ENCODE measurements at places on chromosomes 13 and 19.

GRCh38 chr13:28329395-28330158 is 165.4 kb downstream of the FLT1 start:
- no peak for DNase-seq

DNA sequence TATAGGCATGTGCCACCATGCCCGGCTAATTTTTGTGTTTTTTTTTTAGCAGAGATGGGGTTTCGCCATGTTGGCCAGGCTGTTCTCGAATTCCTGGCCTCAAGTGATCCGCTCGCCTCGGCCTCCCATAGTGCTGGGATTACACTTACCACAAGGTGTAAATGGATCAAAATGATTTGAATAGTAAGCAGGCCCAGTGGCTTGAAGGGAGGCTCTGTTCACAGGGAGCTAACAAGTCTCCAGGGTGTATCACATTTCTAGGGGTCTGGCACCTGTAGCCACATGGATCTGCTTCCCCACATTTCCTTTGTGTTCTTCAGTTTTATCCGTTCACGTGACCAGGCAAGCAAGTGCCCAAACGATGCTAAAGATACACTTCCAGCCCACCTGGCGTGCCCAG is 13.5 kb upstream of the CNFN start:
- DNase-seq, result no peak

- no peak for DNase-seq
These were observed 2.9 kb downstream of the KLF2 start for GRCh38 chr19:16327501-16327900.

DNA sequence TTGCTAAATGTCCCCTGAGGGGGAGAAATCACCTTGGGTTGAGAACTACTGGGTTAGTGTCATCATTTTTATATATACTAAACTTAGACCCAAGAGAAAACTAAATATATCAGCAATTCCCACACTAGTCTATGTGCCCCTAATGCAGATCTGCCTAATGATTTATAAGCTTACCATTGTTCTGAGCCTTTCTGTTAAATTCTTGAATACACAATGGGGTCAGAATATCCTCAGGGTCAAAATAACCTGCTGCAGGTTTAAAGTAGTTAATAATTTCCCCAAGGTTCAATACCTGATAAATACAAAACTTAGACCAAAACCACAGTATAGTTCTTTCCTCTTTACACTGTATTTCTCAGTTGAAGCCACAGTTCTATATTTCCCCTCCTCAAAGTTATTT is 4.6 kb downstream of the VWA8 start:
- DNase-seq, result no peak

- DNase-seq, result no peak
These were observed 12.6 kb downstream of the ZSCAN18 start for GRCh38 chr19:58085348-58085875.

DNA sequence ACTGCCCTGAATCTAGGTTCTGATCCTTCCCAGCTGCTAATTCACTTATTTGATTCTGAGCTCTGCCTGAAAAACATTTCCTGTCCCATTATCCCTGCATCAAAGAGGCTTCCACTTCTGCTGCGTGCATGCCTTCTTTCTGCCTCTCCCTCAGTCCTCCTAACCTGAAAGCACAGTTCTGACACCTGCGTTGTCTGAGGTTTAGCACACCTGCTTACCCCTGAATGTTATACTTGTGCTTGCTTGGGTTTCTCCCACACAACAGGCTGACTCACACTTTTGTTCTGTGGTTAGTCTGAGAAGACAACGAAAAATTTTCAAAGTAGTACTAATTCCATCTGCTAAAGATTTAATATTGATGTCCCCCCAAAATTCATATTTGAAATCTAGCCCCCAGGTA is 3.1 kb upstream of the SOHLH2 start:
- no peak for DNase-seq

DNA sequence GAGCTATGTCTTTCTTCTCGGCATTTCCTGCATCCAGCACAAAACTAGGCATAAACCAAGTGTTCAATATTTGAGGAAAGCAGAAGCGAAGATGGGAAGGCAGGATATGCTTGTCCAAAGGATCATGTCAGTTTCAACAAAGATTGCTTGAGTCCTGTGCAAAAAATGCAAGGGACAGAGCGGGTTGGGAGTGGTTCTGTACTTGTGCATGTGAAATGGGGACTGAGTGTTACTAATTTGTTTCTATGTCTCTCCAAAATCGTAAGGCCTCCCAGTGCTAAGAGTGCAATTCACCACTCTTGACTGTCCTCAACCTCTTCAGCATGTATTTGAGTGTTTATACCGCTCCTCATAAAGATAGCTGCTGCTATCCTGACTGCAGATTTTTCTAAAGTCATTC is 166.2 kb downstream of the DLEU7 start:
- no peak for DNase-seq

DNA sequence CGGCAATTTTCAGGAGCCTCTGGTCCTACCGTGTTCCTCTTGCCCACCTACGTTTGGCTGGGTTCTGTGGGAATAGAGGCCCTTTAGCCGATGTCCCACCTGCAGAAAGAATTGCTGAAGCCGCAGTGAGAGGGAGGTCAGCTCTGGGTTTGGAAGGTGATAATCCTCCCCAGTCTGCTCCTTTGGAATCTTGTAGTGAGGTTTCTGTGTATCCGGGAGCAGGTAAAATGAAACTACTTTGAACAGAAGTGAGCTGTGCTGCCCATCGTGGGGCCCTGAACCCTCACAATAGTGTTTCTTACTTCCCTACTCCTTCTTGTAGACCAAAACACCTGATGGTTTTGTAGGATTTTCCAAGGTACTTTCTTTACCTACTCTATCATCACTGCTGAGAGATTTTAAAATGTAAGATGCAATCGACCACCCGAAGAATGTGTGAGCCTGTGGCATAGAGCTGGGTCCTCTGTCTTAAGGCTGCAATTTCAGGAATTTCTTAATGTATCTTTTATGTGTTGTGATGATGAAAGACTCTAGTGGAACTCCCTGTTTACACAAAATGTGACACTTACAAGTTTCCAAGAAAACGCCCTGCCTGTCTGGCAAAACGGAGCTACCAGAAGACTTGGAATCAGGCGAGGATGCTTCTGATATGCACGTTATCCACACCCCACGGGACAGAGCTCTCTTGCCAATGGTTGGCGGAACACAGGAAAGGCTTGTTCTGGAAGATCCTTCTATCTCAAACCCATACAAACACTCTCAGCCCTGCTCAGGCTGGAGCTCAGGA is 76.1 kb downstream of the RGCC start:
- no peak for DNase-seq

- no peak for DNase-seq
These were observed 16.7 kb upstream of the COLGALT1 start for GRCh38 chr19:17538684-17539237.

- no peak for DNase-seq
These were observed 698.7 kb upstream of the ARGLU1 start for GRCh38 chr13:107266657-107267056.

DNA sequence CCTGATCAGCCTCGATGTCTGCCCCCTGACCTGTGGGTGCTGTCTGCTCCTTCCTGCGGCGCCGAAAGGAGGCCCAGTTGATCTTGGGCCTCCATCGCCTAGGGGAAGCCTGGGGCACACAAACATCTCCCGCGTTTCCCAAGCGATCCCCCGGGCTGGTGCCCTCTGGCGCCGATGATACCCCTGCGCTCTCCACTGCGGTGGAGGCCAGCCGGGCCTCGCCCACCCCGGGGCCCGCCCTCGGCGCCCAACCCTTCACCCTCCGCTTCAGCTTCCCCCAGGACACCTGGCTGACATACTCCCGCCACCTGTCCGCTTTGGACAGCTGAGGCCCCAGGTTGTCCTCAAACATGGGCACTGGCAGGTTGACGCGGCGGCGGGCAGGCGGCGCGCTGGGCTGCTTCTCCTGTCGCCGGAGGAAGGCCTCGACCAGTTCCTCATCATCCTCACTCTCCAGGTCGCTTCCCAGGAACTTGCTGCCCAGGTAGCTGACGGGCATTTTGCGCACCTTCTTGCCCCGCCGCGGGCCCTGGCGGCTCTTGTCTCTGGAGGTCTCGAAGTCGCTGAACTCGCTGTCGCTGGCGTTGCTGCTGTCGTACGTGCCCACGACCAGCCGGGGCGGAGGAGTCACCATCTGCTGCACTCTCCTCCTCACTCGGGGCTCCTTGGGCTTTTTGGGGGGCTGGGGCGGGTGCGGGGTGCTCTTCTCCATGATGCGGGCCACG is 1.3 kb downstream of the CCDC8 start:
- DNase-seq, result no peak

DNA sequence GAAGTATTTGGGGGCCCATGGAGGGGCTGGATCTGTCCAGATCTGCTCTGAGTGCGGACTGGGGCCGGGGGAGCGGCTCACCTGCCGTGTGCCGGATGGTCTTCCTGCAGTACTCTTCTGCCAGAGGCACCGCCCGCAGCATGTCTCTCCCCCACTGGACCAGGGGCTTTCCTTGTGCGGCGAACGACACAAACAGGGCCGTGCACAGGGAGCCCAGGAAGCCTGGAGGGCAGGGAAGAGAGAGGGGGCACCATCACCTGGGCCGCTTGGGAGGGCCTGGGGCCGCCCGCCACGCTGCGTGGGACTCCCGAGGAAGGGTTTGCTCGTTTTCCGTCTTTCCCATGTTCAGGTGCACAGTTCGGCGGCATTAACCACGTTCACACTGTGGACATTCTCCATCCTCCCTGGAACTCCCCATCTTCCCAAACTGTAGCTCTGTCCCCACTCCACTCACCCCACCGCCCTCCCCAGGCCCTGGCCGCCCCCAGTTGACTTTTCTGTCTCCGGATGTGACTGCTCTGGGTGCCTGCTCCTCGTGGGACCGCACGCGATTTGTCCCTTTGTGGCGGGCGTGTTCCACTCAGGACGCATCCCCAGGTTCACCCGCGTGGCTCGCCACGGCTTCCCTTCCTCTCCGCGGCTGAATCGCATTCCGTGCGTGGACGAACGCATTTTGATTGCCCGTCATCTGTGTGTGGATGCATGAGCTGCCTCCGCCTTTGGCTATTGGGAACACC is 24.2 kb downstream of the ADPRHL1 start:
- DNase-seq, result no peak

DNA sequence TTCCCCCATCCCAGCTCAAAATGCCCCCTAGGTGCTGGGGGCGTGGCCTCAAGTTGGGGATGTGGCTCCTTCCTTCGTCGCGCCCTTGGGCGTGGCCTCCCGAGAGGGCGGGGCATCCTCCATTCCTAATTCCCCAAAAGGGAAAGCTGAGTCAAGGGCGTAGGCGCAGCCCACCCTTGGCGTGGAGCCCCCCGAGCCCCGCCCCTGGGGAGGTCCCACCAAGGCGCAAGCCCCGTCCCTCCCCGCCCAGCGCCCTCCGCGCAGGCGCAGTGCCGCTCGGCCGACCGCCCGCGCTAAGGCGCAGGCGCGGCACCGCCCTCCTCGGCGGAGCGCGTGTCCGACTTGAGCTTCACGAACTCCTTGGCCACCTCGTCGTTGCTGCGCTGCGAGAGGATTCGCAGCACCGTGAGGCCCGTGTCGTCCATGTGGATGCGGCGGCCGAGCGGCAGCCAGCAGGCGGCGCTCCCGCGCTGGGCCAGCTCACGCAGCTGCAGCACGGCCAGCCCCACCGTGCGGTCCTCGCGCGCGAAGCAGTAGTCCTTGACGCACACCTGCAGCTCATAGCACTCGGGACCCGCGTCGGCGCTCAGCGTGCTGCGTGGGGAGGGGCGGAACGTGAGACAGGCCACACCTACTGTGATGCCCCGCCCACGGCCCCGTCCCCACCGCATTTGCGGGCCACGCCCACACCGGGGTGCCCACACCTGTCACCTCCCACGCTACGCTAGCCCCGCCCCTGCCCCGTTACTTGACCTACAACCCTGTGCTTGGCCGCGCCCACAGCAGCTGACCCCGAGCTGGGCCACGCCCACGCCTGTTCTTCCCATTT is 50.5 kb downstream of the COLGALT1 start:
- peak; percentile 33 for DNase-seq

DNA sequence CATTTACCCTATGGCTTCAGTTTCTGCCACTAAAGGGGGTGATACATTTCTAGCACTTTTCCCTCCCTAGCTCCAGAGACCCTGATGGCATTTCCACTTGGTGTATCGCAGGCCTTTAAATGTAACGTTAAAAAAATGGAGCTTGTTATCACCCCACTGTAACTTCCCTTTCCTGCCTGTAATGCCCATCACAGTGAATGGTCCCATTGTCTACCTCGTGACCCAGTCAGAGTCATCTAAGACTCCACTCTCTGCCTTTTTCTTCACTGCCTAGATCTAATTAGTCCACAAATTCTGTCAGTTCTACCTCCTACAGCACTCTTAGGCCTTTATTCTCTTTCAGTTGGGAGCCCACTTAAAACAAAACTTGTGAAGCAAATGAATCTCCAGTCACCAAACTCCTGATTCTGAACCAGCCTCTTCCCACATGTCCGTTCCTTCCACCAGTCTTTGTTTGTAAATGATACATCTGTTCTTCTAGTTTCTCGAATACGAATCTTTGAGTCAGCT is 64.8 kb downstream of the NHLRC3 start:
- no peak for DNase-seq

GRCh38 chr13:52600666-52601065 is 41.6 kb upstream of the HNRNPA1L2 start:
- no peak for DNase-seq

- DNase-seq, result no peak
These were observed 14.9 kb downstream of the STK11 start for GRCh38 chr19:1220477-1220930.

GRCh38 chr13:52845766-52846566 is 2.5 kb downstream of the PCDH8 start:
- no peak for DNase-seq

DNA sequence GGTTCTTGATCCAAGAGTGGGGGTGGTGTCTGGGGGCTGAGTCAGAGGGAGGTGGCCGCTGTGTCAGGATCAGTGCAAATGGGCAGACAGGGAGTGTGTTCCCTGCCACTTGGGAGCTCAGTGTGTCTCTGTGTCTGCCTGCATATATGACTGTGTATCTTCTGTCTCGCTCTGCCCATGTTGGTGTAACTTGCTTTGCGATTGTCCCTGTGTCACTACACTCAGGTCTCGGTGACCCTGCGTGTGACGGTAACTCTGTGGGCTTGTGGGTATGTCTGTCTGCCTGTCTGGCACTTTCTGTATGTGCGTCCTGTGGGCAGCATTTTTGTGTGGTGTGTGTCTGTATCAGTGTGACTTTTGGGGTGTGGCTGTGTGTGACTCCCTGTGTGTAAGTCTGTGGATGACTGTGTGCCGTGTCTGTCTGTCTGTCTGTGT is 8.2 kb upstream of the ERFL start:
- no peak for DNase-seq

Measured in amygdala (tissue), 56 donors.